ENCODE measurements at places on chromosomes 7 and 10. TPM values are rescaled to one million over a fixed set of nuclear protein-coding genes. Genes with fewer than 3 reads are reported as not detected.

ADRA2A gene
- 3.8 TPM for total RNA-seq

DNA sequence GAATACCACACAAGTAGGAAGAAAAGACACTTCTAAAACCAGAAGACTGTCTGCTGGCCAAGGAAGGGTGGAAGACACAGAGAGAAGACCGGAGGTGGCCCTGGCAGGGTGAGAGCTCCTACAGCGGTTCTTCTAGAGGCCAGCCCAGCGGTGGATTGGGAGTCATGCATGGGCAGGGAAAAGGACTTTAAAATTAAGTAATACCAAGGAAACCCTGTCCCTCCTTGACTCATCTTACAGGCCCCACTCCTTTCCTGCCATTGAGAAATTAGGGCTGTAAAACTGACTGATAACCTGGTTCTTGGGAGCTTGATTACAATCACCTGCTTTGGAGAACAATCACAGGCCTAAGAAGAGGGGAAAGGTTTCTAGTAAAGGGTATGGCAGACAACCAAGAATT is 16.1 kb downstream of the CALML3 start:
- H3K36me3 ChIP-seq: no peaks in the 10 kb centered on the region
- no peak overlapping the region for H3K4me3 ChIP-seq
- no peak for DNase-seq
- no peaks in the 10 kb centered on the region for H3K27me3 ChIP-seq
- no peak overlapping the region for H3K27ac ChIP-seq
- H3K4me1 ChIP-seq: peaks cover 12% of the 10 kb centered on the region

- no peak overlapping the region for H3K4me3 ChIP-seq
- H3K36me3 ChIP-seq: no peaks in the 10 kb centered on the region
These were observed 565.5 kb upstream of the IGFBP3 start for GRCh38 chr7:46486256-46487206.

SMARCD3 gene
- total RNA-seq: 53.1 TPM

- DNase-seq: no peak
- H3K27ac ChIP-seq: no peak overlapping the region
- H3K27me3 ChIP-seq: no peaks in the 10 kb centered on the region
These were observed 128.1 kb upstream of the ANK3 start for GRCh38 chr10:60517805-60518204.

VWDE gene
- total RNA-seq: 0.53 TPM

DNA sequence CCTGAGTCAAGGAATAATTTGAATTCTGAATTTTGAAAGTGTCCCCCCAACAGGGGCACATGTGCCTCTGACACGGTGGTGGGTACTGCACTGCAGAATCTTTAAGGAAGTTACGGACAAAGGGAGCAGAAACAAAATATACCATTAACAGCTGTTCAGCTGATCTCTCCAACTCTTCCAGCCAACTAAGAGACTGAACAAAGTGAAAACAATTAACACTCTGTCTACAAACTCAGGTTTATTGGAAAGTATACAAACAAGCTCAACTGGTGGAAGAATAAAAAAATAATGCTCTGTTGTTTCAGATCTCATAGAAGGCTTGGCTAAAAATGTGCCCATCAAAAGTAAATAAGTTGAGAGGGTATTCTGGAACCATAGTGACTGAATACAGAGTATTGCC is 34.4 kb downstream of the ASB4 start:
- no peaks in the 10 kb centered on the region for H3K27me3 ChIP-seq
- DNase-seq: no peak
- no peak overlapping the region for H3K27ac ChIP-seq
- H3K4me3 ChIP-seq: no peak overlapping the region

DNA sequence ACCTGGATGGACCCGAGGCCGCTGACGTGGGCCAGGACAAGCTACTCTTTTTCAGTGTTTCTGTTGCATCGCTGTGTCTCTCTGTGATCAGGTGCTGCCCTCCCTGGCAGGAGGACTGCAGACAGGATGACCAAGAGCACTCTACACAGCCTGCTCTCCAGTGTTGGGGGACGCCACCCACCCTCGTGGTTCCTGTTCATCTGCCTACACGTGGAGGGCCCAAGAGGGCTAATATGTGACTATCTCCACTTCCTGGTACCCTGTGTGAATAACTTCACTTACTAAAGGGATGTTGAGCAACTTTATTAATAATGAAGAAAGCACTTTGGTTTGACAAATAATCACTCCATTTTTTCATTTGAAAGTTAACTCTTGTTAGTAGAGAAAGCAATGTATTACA is 101.3 kb downstream of the EGFR start:
- H3K27me3 ChIP-seq: no peaks in the 10 kb centered on the region
- H3K27ac ChIP-seq: peak overlapping the region; percentile 42
- H3K4me3 ChIP-seq: no peak overlapping the region
- H3K36me3 ChIP-seq: no peaks in the 10 kb centered on the region
